ENCODE measurements at places on chromosomes 11 and 22. TPM values are rescaled to one million over a fixed set of nuclear protein-coding genes. Genes with fewer than 3 reads are reported as not detected.

The LRRC32 gene
- 1.5 TPM for total RNA-seq

DNA sequence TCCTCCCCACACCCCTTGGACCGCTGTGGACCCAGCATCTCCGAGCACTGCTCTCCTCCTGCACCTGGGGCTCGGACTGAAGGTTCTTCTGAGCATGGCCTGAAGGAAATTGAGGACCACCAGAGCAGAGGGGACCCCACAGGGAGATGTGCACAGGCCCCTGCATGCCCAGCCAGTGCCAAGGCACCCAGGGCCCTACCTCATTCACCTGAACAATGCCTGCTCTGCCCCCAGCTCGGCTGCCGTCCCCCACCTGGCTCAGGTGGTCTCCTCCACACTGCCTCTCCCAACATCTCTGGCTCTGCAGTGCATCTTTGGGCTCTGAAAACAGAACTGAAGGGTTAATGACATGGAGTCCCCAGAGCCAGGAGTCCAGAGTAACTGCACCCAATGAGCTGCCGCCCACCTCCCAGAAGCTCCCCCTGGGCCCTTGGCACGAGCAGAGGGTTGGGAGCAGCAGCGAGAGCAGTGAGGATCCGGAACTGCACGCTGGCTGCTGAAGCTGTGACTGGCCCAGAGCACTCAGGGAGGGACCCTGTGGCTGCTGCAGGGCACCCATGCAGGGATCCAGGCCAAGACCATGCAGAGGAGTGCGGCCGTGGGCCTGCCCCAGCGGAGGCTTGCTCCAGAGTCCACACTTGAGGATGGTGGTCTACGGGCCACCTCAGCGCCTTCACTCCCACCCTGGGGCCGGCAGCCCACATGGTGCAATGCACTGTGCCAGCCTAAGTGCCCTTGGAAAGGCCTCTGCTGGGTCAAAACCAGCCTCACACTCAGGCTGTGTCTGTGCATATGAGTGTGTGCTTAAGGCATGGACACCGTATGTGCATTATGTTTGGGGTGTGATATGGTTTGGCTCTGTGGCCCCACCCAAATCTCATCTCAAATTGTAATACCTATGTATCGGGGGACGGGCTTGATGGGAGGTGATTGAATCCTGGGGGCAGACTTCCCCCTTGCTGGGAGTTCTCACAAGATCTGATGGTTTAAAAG is 686.1 kb downstream of the TBC1D22A start:
- DNase-seq: no peak

GRCh38 chr11:105000167-105000566 is 22.8 kb downstream of the CASP5 start:
- DNase-seq: no peak

GRCh38 chr11:78828676-78829075 is 254.0 kb upstream of the NARS2 start:
- no peak for DNase-seq

The NOX4 gene
- total RNA-seq: not detected

The PPFIBP2 gene
- total RNA-seq: 3.9 TPM

DNA sequence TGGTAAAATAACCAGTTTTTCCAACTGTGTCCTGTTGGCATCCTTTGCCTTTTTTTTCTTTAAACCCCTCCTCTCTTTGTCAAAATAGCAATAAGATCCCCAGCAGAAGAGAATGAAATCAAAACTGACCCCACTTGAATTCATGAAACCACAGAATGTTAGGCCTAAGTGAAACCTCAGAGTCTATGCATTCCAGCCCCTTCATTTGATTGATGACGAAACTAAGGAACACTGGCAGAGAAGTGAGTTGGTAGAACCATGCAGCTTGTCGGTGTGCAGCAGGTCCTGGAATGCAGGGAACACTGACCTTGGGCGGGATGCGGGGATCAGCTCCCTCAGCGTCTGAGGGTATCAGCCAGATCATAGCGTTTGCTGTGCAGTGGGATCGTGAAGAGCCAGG is 57.5 kb downstream of the GRK3 start:
- no peak for DNase-seq

DNA sequence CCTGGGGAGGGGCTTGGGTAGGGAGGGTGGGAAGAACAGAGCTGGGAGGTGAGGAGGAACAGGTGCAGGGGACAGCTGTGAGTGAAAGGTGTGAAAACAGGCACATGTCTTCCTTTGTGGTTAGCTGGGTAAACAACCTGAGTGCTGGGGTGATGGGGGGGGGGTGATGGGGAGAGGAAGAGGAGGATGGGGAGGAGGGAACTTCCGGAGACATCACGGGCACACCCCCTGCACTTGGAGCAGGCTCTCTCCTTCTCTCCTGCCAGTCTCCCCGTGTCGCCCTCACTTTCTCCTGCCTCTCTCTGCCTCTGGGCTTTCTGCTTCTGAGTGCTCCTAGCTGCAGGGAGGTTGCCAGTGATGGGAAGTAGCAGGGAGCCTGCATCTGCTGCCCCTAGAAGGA is 8.8 kb downstream of the CXCR5 start:
- peak; percentile 71 for DNase-seq

DNA sequence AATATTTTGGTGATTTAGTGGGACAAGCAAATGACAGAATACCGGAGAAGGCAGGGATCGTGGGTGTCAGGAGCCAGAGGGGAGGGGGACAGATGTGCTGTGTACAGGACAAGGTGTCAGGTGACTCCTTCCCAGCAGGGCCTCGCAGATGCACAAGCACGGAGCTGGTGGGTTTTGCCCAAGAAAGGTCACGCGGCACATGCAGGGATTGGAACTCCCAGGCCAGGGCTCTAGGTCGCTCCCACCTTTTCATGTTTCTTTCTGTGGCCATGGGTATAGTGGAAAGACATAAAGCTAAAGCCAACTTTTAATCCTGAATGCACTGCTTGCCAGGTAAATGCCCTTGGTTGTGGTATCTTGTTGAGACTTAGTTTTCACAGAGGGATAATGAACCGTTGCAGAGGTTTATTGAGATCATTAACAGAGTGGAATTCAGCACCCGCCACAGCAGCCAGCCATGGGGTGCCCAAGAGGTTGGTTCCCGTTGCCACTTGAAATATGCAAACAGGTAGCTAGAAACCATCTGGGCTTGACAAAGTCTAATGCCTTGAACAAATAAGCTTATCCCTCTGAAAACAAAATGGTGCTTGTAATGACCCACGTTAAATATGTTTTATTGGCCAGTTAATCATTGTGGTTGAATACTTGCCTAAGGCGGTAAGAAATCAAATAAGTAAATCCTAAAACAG is 10.1 kb downstream of the C22orf23 start:
- DNase-seq: no peak

DNA sequence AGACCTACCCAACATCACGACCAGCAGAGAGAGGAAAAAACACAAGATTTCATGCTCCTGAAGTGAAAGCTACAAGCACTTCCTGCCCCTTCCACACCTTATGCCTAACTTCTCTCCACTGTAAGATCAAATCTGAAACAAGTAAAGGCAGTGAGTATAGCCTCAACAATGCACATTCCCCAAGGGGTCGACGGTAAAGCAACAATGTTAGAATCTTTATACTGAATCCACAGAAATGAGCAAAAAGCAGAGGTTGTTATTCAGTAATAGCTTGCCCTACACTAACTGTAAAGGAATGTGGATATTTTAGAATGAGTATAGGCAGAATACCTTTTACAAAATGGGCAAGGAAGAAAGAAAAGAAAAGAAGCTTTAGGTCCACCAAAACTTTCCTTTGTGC is 15.6 kb downstream of the ARFGAP3 start:
- no peak for DNase-seq

The RASGRP2 gene
- total RNA-seq: 30.2 TPM

DNA sequence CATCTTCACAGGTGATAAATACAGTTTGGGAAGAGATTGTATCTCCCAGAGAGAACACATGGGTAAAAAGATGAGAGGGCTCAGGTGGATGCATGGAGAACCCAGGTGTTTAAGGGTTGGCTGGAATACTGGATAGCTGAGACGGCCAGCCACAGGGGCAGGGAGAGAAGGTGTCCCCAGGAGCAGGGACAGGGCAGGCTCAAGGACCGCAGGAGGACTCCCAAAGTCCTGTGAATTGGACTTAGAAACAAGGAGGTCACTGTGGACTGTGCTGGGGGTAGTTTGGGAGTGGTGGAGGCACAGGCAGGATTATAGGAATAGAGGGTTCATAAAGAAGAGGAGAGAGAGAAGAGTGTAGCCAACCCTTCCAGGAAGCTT is 103.8 kb upstream of the PARVA start:
- peak; percentile 3 for DNase-seq

The C11orf86 gene
- not detected for total RNA-seq

Data from CD8-positive, alpha-beta memory T cell (primary cell).